Progenitor cell of endocrine pancreas (in vitro differentiated cells): ENCODE measurements at places on chromosomes 5 and 9.

GRCh38 chr9:88722753-88723152, 187.8 kb downstream of the NXNL2 start:
- no peak for DNase-seq

- DNase-seq: no peak
Observed at GRCh38 chr5:163718272-163718671, 212.9 kb downstream of the MAT2B start.

GRCh38 chr9:21543187-21543586, 61.1 kb upstream of the IFNE start:
- no peak for DNase-seq

GRCh38 chr5:16178745-16179372, 732 bp downstream of the MARCHF11 start:
- peak; percentile 94 for DNase-seq

DNA sequence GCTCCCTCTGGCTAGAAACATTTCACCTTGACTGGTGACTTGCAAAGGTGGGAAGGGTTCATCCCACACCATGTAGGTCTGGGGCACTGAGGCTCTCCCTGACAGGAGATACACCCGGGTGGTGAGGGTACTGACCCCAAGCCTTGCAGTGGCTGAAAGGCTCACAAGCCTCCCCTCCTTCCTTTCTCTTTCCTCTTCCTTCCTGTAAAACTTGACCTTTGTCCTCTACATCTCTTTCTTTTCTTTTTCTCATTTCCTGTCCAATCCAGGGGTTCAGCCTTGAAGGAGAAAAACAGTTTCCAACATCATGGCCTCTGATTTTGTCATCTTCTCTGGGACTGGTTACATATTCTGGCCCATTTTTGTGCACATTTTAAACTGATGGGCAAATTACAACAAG, 16.6 kb downstream of the FBP2 start:
- no peak for DNase-seq

GRCh38 chr5:57863661-57864060, 381.1 kb upstream of the ACTBL2 start:
- DNase-seq: no peak

GRCh38 chr5:98483301-98483685, 290.2 kb upstream of the RGMB start:
- DNase-seq: no peak

DNA sequence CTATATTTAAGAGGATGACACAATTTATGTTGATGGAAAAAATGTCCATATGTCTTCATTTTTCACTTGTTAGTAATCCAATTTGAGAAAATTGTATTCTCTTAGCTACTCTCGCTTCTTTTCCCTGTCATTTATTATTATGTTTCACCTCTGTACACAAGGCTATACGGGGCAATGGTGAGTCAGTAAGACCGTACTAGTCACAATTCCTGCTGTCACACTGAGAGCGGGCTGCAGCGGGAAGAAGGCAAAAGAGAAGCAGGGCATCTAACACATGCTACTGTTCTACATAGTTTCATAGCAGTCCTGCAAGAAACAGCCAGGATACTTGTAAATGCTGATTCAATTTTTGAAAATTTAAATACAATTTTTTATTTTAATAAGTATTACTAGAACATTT, 23.3 kb upstream of the PRDM9 start:
- no peak for DNase-seq

- DNase-seq: no peak
Observed at GRCh38 chr5:130541617-130542221, 623.3 kb downstream of the HINT1 start.

DNA sequence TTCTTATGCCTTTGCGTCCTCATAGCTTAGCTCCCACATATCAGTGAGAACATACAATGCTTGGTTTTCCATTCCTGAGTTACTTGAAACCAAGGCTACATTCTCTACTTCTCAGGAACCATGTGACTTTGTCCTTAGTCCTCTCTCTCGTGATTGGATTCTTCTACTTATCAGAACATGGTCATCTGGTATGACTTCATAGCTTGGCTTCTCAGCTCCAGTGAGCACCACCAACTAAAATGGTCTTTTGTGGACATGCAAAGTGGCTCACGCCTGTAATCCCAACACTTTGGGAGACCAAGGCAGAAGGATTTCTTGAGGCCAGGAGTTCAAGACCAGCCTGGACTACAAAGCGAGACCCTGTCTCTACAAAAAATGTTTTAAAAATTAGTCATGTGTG, 81.2 kb upstream of the NIPBL start:
- DNase-seq: no peak

DNA sequence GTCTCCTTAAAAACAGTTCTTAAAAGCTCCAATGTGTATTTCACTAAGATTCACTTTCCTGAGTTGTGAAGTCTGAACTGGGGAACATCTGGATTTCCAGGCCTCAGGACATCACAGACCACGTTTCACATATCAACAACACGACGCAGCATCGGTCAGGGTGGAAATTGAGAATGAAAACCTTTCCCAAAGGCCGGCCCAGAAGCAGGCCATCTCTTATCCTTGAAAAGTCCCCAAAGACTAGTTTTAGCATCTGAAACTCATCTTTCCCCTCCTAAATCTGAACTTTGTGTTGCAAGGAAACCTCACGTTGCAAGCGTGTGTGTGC, 96.4 kb upstream of the COL5A1 start:
- no peak for DNase-seq

GRCh38 chr5:160742446-160742845, 109.6 kb downstream of the ATP10B start:
- DNase-seq: no peak

DNA sequence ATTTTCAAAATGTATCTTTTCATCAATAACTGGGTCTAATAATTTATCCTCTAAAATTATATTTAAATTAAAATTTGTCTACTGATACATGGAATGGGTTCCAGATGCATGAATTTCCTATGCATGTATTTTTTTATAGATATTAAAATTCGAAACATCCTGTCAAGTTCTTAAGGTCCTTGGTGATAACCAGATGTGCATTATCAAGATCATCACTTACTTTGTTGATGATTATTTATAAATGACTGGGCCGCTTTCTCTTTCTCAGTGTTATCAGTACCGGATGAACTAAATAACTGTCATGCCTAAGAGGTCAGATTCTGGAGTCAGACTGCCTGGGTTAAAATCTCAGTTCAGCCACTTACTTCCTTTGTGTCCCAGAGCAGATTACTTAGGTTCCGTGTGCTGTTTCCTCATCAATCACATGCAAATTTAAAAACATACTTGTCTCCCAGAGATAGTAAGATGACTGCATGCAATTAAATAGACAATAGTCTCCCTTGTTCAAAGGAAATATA, 124.3 kb downstream of the TEX10 start:
- no peak for DNase-seq

DNA sequence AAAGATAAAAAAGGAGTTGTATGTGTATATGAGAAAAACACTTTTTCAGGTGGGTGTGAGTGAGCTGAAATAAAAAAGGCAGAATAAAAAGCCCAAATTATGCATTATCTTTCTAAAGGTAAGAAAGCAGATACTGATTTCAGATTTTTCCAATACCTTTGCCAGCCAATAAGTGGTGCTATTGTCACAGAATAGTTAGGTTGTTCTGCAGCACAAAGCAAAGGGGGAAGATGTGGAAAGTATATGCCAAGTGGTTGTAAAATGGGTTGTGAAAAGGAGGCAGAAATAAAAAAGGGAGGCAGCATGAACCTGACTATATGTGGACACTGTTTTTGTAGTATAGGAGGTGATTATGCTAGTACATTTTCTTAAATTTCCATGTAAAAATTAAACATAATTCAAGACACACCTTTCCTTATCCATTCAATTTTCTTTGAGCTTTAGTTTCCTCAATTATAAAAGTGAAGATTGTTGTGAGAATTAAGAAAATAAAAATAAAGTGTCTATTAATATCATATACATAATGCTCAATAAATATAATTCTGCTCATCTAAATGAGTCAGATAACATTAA, 106.7 kb downstream of the SMIM15 start:
- no peak for DNase-seq

DNA sequence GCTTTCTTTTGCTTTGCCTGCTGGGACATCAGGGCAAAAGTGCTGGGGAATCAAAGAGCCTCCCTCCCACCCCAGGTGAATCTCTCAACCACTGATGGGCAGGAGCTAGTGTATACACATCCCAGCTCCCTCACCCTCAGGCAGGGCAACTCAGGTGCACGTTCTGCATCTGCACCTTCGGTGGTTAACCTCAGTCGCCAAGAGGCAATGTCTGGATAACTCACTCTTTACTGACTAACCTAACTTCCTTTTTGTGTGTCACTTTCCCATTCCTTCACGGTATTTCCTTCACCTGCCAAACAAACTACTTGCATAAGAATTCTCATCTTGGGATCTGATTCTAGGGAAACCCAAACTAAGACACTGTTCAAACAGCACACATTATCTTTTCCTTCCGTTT, 26.3 kb downstream of the CNTFR start:
- DNase-seq: no peak

- DNase-seq: no peak
Observed at GRCh38 chr9:125881042-125881441, 133.9 kb downstream of the PBX3 start.

GRCh38 chr5:157108976-157109375, at the start of gene HAVCR2:
Gene HAVCR2, minus strand, starts transcription at chr5:157109044. Its CDS starts 61 bp downstream, at chr5:157108983.
- no peak for DNase-seq

- DNase-seq: no peak
Observed at GRCh38 chr9:130450344-130451003, 5.7 kb downstream of the ASS1 start.

- no peak for DNase-seq
Observed at GRCh38 chr5:77295863-77296378, 85.4 kb downstream of the PDE8B start.

DNA sequence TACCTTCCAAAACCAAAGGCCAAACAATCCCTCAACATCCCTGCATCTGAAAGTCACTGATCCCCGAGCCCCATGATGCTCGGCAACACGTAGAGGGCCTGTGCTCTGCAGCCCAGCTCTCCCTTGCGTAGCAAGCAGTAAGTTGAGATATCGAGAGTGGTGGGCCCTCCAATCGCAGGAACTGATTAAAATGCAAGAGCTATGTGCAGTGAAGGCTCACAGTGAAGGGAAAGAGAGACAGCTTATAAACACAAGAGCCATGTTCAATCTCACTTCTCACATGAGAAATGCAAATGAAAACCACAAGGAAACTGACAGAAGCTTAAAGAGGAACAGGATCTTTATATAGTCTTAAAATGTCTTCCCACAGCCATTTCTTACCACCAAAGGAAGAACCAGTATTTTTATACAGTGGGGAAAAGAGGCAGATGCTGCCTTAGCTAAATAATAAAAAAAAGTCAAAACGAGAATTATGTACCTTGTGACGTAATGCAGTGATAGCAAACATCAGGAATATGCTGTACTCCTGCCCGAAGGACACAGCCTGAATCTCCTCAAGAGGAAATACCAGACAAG, 24.6 kb downstream of the TTF1 start:
- DNase-seq: no peak

GRCh38 chr5:3862906-3863305, 267.3 kb downstream of the IRX1 start:
- no peak for DNase-seq

GRCh38 chr5:132238169-132238744, 10.6 kb upstream of the P4HA2 start:
- DNase-seq: peak; percentile 73

DNA sequence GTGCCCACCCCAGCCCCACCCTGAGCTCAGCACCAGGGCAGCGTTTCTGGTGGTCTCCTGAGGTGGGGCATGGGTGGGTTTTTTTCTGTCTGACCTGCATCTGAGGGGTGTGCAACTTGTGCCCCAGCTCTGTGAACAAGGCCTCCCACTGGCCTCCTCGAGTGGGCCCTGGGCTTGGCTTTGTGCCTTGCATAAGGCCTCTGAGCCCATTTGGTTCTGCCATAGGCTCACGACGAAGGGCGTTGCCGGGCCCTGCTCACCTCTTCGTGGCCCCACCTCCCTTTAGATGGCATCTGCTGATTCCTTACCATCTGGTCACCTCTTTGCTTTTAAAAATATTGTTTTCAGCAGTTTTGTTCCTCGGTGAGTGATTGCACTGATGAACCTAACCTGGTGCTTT, 127.1 kb upstream of the COL5A1 start:
- DNase-seq: no peak

DNA sequence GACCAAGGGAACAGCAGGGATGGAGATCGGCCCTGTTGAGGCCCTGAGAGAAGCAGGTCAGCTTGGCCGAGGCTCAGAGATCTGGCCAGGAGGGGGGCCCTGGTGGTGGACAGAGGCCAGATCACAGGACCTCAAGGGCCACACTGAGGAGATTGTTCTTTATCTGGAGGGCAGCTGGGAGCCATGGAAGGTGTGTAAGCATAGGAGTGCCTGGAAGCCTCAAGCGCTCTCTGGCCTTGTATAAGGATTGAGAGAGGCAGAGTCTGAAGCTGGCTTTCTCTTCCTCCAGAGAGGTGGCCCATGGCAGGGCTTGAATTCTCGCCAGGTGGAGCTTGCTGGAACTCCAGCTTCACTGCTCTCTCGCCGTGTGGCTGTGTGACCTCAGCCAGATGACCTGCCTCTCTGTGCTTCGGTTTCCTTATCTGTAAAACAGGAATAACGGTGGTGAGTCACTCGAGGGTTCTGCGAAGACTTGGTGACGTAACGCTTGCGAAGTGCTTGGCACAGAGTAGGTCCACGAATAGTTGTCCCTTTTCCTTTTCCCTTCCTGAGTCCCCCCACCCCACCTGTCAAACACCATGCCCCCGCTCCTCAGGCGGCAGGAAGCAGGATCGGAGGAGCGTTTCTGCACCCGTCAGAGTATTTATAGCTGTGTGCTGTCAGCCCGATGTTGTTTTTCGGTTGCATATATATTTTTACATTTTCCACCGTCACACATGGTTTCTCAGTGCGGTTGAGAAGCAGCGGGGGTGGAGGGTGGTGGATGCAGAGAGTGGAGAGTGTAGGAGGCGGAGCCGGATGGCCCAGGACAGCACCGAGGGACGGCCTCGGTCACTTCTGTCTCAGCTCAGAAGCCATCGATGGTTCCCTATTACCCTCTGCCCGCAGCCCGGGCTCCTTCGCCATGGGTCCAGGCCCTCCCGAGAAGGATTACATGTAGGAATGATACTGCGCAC, 17.0 kb upstream of the CRB2 start:
- no peak for DNase-seq

DNA sequence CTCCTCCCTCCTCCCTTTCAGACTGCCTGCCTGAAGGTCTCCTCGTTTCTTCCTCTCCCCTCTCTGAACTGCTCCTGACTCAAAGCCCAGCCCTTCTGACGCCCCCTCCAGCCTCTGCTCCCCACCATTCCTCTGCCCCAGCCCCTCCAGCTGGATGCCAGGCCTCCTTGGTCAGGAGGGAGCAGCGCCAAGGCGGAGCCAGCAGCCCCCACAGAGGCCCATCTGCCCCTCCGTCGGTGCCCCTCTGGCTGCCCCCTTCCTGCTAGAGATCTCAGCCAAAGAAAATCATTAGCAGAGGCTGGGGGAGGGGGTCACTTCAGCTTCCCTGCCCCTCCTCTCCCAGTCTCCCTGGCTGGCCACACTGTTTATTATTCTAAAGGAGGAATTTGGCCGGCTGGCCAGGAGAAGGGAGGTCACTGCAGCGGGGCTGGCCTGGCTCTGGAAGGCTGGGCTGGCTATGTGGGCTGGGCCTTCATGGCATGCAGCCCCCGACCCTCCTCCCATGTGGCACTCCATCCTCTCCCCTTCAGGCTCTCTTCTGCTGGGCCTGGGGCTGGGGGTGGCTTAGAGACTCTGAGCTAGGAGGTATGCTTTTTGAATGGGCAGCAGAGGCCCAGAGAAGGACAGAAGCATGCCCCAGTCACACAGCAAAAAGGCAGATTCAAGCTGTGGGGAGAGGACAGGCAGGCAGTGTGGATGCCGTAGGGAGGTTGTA, 16.9 kb downstream of the PDGFRB start:
- peak; percentile 46 for DNase-seq
